Activated CD4-positive, alpha-beta T cell treated with anti-CD3 and anti-CD28 coated beads, Interleukin-2, amount 50 U/mL, for 24 hours (primary cell): ENCODE measurements at places on chromosomes 6 and 20.

DNA sequence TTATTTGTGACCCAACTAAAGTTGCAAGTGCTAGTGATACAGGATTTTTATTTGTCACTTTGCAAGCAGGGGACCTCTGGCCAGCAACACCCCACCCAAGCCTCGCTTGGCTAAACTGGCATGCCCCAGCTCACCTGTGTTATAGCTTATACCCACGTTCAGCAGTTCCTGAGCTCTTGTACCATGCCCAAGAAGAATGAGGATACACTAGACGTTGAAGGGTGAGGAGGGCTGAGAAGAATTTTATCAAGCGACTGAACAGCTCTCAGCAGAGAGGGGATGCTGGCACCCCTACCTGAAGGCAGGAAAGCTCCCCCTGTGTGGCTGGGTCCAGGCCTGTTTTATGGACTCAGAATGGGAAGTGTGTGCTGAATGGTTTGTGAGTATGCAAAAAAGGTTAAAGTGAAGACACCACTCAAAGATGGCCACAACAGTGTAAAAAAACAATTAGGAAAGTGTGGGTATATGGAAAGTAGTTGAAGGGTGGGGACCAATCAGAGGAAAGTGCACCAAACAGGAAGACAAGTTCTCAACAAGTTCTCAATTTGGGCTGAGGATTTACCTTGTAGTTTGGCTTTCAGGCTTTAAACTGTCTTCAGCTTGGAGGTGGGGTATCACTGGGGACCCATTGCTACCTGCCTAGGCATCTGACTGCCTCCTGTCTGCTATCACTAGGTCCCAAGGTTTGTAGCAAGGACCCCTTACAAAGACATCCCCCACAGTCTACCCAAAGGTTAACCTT, 15.0 kb downstream of the BTN2A1 start:
- DNase-seq = no peak

DNA sequence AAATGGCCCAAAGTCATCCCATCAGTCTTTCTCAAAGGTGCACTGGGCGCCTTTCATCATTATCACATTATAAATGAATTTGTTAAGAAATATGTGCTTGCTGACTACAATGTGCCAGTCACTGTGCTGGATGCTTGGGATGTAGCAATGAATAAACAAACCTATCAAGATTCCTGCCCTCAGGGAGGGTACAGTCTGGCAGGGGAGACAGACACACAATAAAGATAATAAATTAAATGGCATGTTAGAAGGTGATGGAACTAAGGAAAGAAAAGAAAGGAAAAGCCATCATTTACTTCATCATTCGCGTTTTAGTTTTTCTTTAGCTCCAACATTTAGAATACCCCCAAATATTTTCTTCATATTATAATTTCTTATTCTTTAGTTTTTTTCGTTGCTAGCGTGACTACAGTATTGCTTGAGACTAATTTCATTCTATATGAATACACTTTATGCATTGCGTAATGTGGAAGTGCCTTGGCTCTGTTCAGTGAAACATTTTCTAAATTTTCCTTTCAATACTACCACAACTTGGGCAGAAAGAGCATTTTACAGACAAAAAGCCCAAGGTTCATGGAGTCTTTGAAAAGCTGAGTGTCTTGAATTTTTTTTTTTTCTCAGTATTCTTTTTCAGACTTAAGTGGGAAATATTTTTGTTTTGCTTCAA, 48.7 kb upstream of the CITED2 start:
- no peak for DNase-seq

DNA sequence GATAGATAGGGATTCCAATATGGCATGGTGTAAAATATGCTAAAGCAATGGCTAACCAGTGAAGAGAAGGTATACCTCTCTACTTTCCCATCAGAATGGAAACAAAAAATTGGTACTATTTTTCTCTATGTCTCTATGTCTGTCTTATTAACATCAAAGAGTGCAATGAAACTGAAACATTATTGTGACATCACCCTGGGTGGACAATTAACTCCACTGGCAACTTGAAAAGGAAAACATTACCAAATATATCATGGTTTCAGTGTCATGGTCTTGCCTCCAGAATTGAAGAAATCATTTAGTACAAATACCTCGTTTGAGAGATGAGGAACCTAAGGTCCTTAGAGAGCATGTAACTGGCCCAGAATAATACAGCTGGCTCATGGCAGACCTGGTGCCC, 1132.5 kb upstream of the MAP3K7 start:
- DNase-seq = no peak

- no peak for DNase-seq
Measured at GRCh38 chr20:63522981-63523611, 2.5 kb downstream of the PPDPF start.

GRCh38 chr6:16400248-16400760, 161.9 kb downstream of the GMPR start:
- no peak for DNase-seq

DNA sequence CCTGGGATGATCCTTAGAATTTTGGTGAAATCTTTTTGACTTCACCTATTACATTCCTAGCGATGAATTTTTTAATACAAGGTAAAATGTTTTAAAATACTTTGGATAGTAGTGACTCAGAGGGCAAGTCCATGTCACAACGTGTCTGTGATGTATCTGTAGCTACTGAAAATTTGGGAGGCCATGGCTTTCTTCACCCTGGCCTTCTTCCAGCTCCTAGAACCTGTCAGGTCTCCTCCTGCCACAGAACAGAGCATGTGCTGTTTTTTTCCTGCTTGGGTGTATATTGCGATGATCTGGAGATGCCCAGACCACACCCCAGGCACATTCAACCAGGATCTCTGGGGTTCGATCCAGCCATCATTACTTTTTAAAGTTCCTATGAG, 194.4 kb downstream of the BTBD3 start:
- DNase-seq = no peak

DNA sequence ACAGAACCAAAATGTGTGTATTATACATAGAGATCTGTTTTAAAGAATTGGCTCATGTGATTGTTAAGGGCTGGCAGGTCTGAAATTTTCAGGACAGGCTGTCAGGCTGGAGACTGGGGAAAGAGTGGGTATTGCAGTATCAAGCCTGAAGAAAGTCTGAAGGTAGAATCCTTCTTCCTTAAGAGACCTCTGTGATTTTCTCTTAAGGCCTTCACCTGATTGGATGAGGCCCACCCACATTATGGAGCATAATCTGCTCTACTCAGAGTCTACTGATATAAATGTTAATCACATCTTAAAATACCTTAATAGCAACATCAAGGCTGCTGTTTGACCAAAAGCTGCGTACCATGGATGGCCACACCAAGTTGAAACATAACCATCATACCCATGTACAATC, 43.4 kb upstream of the HINT3 start:
- DNase-seq = no peak

- no peak for DNase-seq
Measured at GRCh38 chr20:8148501-8148900, 16.4 kb downstream of the PLCB1 start.

GRCh38 chr6:4180652-4181255, 45.4 kb upstream of the ECI2 start:
- DNase-seq = no peak

GRCh38 chr6:126131246-126131645, 144.9 kb downstream of the TRMT11 start:
- DNase-seq = no peak

GRCh38 chr20:46742669-46743045, 33.2 kb downstream of the SLC2A10 start:
- DNase-seq = no peak

- DNase-seq = no peak
Measured at GRCh38 chr20:6956056-6956455, 188.6 kb downstream of the BMP2 start.

DNA sequence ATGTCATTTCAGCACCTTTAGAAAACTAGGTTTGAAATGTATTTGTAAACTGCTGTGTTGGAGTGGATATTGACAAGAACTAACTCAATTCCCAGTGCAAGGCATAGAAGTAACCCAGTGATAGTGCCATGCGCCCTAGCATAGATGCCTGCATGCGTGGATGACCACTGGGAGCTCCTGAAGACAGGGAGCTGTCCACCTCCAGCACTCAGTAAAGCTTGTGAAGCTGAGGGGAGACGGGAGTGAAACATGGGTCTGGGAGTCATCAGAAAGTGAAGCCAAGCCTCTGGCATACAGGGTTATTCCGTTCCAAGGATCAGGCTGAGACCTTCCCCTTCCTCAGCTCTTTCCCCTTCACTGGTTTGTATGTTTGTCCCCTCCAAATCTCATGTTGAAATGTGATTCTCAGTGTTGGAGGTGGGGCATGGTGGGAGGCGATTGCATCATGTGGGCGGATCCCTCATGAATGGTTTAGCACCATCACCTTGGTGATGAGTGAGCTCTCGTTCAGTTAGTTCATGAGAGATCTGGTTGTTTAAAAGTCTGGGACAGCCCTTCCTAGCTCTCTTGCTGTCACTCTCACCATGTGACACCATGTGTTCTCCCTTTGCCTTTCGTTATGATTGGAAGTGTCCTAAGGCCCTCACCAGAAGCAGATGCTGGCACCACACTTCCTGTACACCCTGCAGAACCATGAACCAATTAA, 146.5 kb upstream of the FERMT1 start:
- DNase-seq = no peak

DNA sequence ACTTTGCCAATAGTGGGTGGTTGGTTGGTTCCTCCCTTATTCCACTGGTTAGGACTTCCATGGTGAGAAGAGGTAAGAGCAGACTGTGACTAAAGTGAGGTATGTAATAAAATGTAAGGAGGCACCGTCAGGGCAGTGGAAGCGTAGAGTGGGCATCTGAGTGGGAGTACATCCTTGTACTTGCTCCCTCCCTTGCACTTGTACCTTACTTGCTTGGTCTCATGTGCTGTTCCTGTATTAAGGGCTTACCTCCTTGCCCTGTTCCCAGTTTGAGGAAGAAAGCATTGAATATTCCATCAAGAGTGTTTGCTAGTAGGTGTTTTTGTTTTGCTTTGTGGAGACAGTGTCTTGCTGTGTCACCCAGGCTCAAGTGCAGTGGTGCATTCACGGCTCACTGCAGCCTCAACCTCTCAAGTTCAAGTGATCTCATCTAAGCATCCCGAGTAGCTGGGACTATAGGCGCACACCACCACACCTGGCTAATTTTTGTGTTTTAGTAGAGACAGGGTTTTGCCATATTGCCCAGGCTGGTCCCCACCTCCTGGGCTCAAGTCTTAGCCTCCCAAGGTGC, 25.5 kb downstream of the AMD1 start:
- no peak for DNase-seq

DNA sequence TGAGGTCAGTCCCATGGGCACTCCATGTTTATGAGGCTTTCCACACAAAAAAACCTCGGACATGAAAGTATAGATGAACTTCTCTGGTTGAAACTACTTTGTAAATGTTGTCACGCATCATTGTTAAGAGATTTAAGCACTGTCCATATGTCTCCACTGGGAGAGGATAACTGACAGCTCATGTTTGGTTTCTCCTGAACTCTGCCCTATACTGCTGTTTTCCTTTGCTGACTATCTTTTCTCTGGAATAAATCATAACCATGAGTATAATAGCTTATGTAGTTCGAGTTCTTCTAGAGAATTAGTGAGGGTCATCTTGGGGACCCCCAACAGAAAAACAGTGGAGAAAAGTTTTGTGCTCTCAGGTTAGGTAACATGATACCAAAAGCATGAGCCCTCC, 14.3 kb downstream of the THEMIS start:
- no peak for DNase-seq

DNA sequence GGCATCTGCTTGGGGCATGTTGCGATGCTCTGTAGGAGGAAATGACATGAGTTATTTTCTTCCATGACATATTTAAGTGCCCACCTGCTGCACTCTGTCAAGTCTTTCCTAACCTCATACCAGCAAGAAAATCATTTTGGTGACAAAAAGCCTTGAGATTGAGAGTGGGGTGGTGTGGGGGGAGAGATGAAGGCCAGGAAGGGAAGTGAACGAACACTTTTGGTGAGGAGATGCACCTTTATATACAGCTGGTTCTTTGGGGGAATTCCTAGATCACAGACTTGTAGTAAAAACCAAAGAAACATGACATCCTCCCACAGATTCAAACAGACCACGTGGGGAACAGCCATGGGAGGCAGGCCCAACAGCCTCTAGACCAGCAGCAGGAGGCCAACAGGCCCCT, 26.1 kb downstream of the NCOA5 start:
- DNase-seq = no peak

- no peak for DNase-seq
Measured at GRCh38 chr20:13102237-13102636, 93.5 kb downstream of the SPTLC3 start.

GRCh38 chr20:50930976-50931305, 296 bp downstream of the ADNP start:
- no peak for DNase-seq

DNA sequence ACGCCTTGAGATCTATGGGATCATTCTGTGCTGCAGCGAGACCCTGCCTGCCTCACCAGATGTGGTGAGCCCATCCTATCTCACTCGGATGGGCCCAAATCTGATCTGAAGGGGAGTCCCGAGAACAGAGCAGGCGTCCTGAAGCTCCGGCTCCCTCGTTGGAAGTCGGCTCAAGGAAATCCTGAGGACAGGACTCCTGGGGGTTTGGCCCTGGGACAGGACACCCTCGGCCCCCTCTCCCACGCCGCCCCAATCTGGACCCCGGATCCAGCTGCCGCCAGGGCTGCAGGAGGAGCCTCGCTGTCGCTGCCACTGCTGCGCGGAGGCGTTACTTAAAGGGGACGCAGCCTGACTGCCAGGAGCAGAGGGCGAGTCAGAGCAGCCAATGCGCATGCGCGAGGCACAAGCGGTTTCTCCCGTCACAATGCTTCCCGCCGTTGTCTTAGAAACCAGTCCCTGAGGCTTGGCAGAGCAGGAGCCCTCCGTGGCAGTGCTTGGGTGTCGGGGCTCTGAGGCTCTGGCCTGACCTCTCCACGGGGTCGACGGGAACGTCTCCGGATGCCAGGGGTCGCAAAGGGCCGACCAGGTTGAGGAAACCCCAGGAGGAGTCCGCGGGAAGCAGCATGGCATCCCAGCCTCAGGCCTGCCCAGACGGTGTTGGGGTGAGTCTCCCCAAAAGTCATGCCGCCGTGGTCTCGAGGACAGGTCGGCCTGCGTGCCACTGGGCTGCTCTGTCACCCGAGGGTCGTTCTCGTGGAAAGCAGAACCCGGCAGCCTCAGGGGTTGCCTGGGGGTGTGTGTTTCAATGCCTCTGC, 1567.8 kb upstream of the DEFB115 start:
- DNase-seq = no peak

GRCh38 chr6:3908961-3909360, 59.8 kb downstream of the FAM50B start:
- no peak for DNase-seq

GRCh38 chr6:8731874-8732273, 296.5 kb upstream of the SLC35B3 start:
- no peak for DNase-seq

- no peak for DNase-seq
Measured at GRCh38 chr6:33390767-33391277, 801 bp upstream of the KIFC1 start.

- no peak for DNase-seq
Measured at GRCh38 chr6:139355777-139356445, 18.5 kb downstream of the CITED2 start.
